ENCODE measurements at places on chromosomes 5 and 9.
A peak's percentile ranks its signal among the peaks of the same experiment; 100 is the strongest.

DNA sequence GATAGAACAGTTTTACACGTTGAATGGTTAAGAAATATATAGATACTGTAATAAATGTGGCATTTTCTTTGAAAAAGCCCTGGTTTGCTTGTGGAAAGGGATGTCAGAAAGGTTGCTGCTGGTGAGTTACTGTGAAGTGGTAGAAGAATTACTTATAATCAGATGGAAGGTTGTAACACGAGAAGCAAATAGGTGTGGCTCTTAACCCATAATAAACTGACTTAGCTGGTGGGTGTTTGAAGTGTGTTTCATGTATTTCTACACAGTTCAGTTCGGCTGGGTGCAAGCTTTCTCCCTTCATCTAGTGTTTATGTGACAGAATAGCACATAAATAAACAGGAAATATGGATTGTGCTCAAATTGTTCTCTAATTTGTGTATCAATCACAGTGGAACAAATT, 5.5 kb downstream of the CNOT6 start:
- DNase-seq, result no peak

DNA sequence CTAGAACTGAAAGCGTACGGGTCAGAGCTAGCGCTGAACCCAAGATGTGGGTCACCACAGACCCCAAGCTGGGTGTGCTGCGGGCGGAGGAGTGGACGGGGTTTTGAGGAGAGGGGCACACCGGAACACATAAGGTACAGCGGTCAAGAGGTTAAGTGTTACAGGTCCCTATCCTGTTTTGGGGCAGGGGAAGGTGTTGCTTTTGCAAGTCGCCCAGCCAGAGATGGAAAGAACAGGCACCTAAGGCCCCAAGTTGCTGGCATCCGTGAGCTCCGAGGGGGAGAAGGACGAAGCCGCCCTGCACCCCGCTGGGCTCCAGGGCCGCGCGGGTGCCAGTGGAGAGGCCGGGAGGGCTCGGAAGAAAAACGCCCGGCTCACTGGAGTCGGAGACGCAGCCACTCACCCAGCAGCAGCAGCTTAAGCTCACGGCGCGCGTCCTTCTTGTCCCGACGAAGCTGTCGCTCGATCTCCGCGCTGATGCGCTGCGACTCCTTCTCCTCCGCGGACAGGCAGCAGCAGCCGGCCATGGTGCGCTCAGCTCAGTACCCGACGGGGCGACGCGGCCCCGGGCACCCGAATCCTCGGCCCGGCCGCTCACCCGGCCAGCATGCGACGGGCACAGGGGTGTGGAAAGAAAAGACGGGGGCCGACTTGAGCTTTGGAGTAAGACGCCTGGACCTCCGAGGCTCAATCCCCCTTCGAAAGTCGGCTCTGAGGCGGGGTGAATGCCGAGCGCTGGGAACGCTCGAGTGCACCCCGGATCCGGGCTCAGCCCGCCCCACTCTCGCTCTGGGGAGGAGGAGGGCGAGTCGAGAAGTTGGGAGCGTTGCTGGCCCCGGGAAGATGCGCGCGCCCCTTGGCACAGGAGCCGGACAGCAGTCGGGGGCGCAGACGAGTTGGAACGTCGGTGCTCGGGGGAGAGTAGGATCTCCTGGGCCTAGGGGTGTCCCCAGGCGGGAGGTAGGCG, 572 bp downstream of the GNA14 start:
- DNase-seq, result no peak

DNA sequence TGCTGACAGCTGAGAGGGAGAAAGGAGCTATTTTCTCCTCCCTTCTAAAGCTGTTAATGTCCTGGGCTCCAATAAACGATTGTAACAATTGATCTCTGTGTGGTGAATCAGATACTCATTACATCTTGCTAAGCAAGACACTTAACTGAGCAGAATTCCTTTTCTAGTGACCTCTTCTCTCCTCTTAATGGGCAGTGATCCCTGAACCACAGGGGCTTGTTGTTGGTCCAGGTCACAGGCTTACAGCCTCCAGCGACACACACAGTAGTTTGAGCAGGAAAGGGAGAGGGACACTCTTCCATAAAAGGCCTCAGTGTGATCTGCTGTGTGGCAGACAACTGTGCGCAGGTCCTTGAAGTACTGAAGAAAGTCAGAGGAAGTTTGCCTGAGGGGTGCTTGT, 58.5 kb upstream of the MYO10 start:
- no peak for DNase-seq

GRCh38 chr5:173925449-173926071, 37.4 kb downstream of the CPEB4 start:
- DNase-seq, result no peak

GRCh38 chr5:173296737-173297676, 31.2 kb downstream of the STC2 start:
- DNase-seq, result no peak

- DNase-seq, result no peak
Observed at GRCh38 chr5:91849069-91849468, 466.0 kb upstream of the ARRDC3 start.

DNA sequence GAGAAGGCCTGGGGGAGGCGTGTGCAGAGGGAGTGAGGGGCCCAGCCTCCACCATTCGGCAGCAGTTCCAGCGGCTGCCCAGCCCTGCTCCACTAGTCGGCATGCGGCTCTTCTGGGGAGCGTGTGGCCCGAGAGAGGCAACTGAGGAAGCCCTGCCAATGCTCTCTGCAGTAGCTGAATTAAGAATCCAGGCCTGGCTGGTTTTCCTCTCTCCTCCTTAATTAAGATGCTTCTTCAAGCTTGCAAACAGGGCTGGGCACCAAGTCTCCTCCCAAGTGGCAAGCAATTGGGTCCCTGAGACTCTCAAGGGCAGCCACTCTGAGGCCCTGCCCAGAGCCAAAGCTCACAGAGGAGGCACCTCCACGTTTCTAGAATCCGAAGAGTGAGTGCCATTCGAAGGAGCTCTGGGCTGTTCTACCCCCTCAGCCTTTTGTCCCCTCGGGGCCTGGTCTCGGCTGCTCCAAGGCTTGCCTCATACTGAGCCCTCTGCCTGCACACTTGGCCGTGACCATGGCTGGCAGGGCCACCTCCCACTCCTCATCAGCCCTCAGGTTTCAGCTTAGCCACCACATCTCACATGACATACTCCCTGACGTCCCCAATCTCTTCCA, 75.4 kb upstream of the LRRTM2 start:
- DNase-seq, result peak; percentile 68

DNA sequence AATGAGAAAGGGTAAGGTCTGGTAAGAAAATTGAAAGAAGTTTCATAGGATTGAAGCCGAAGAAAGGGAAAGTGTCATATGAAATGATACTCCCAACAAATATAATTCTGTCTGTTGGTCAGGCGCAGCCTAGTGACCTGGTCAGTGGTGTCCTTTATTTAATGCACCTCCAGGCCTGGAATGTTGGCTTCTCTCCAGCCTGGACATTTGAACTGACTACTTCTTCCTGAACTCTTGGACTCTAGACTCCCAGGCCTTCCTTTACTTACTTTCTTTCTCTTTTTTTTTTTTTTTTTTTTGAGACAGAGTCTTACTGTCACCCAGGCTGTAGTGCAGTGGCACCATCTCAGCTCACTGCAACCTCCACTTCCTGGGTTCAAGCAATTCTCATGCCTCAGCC, 1381.5 kb upstream of the WWC1 start:
- DNase-seq, result no peak

- no peak for DNase-seq
Observed at GRCh38 chr5:155189981-155190380, 176.4 kb downstream of the KIF4B start.

DNA sequence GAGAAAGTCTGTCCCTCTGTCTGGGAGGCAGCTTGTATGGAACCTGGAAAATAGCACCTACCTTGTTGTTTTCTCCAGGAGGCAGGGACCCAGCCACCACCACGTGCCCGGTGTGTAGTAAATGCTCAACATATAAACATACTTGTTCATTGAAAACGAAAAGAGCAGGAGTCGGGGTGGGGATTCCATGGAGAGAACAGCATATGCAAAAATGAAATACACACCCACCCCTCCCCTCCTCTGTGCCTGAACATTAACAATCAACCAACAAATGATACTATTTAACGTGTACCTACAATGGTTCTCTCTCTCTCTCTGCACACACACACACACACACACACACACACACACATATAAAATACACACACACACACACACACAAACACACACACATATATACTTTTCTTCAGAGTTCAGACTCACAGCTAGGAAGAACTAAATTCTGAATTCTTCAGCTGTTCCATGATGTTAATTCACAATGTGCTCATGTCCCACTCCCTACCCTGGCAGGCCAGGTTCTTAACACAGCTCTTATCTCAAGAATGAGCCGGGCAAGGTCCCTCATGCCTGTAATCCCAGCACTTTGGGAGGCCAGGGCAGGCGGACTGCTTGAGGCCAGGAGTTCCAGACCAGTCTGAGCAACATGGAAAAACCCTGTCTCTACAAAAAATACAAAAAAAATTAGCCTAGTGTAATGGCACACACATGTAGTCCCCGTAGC, 16.3 kb upstream of the DENND1A start:
- DNase-seq, result no peak

- no peak for DNase-seq
Observed at GRCh38 chr5:116757326-116757725, 182.7 kb upstream of the SEMA6A start.

- no peak for DNase-seq
Observed at GRCh38 chr9:126962336-126962735, 47.8 kb downstream of the RALGPS1 start.

- DNase-seq, result no peak
Observed at GRCh38 chr9:125906893-125907292, 159.7 kb downstream of the PBX3 start.

GRCh38 chr5:135877570-135878155, 18.0 kb downstream of the IL9 start:
- no peak for DNase-seq

DNA sequence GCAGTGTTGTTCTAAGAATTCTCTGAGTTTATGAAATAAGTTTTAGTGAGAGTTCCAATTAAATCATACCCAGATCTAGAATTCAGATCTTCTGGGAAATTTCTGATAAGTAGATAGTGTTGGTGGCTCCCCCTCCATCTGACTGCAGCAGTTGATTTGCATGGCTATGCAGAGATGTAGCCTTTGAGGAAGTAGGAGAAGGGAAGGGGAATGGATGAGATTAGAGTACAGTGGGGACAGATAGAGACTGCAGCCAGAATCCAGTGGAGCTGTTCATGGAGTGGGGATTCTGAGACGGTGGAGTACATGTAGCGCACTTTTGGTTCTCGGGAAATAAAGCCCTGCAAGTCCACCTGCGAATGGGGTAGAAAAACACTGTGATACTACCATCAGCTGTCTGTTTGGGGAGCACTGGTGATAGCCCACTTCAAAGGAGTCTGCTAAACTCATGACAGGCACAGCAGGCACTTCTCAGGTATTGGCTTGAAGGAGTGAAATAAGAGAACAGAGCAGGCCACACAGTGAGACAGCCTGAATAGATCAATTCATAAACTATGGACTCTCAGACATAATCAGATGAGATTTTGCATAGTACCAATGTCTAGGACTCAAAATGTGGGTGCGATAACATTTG, 96.8 kb downstream of the ALDH1A1 start:
- DNase-seq, result no peak

DNA sequence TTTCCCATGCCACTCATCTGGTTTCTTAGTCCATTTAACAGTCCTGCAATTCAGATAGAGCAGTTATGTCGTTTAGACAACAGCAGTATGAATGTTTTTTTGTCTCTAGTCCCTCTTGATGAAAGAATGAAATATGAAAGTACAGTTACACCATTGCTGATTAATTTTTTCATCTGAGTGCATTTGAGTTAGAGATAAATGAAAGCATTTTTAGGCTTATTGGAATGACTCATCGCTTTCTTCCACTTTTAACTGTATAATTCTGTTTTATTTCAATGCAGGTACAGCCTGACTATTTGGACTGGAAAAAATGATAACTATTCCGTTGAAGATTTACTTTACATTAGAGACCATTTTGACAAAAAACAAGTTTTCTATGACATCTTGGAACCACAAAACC, 28.7 kb downstream of the ANKRD34B start:
- DNase-seq, result no peak

DNA sequence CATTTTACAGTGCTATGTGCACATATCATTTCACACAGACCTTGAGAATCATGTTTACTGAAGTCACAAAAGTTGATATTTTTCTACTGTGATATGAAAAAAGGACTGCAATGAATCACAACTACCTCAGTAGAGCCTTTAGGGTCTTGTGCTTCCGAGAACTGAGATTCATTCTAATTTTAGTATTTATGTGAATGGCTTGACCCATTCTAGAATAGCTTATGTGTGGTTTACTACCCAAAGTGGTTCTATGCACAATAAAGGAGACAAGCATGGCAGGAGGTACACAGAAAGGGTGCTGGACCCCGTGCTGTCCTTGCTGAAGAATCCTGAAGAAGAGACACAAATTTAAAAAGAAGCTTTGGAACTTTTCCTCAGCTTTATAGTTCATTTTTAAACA, 28.2 kb downstream of the MEF2C start:
- DNase-seq, result no peak

- no peak for DNase-seq
Observed at GRCh38 chr9:129989740-129990139, 53.2 kb downstream of the FNBP1 start.

- no peak for DNase-seq
Observed at GRCh38 chr9:121709798-121710197, 58.4 kb downstream of the DAB2IP start.

DNA sequence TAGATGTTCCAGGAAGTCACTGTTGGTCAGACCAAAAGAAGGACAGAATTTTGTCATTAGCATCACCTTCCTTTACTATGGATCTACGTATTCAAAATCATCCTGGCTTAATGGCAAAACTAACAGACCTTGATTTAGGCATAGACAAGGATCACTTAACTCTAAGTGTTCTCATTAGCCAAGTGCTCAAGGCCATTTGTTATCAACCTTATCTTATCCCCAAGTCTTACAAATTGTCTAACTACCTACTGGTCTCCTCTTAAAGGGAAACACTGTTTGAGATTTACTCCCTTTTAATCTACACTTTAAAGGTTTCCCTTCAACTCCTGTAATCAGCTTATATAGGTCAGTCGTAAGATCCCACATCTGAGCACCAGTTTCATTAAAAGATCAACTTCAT, 1197.5 kb upstream of the C9orf72 start:
- no peak for DNase-seq

DNA sequence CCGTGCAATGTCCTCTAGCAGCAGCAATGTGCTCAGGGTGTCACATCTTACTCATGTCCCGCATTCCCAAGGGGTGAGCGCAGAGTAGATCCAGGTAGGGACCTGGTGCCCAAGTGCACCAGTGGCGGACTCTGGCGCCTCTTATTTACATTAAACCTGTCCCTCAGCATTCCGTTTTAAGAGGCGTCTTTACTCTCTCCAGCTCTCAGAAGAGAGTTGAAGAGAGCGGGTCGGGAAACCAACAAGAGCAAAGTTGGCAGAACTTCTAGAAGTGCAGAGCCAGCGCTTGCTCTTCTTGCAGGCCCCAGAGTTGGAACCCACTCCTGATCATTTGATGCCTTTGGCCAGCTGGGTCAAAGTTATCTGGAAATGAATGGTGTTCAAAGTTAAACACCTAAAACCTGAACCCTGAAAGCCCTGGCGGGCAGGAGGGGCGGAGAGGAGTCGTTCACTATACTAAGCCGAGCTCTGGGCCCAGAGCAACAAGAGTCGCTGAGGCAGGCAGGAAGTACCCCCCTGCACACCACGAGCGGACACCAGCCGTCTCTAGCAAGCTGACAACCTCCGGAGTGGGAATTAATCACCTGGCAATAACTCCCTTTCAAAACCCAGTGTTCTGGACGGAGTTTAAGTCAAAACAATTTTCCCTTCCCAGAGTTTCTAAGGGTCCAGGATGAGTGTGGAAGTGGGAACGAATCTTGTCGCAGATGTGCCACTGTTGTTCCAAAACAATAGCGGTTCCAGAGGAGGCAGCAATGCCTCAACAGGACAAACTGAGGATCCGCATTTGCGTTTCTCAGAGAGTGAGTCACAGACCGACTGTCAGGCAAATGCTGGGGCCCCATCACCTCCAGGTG, 122.8 kb downstream of the TMEM161B start:
- DNase-seq, result peak; percentile 49

GRCh38 chr5:81065492-81065891, 105.3 kb downstream of the RASGRF2 start:
- no peak for DNase-seq

Data from putamen (tissue), 1 donor.